ENCODE measurements at places on chromosomes 2 and 18. TPM values are rescaled to one million over a fixed set of nuclear protein-coding genes. Genes with fewer than 3 reads are reported as not detected.

DNA sequence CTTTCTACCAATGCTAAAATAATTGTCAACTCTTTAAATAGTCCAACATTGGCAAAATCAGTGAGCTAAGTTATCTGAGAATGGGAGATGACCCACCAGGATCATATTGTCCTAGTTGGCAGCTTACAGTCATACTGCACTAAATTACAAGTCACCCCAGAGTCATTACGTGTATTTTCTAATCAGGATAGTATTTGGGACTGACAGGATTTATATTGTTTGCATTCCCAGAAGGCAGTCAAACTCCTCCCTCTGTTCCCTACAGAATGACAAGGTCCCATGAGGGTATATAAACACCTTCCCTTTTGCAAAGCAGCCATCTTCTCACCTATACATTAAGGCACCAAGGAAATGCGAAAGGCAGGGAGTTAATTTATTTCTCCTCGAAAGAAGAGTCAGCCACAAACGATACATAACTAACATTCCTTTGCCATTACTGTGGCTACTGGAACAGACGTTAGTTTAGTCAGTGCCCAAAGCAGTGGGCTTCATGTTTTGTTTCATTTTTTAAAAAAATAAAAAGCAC is 125.3 kb downstream of the ANTXR1 start:
- peak; percentile 88 for DNase-seq

DNA sequence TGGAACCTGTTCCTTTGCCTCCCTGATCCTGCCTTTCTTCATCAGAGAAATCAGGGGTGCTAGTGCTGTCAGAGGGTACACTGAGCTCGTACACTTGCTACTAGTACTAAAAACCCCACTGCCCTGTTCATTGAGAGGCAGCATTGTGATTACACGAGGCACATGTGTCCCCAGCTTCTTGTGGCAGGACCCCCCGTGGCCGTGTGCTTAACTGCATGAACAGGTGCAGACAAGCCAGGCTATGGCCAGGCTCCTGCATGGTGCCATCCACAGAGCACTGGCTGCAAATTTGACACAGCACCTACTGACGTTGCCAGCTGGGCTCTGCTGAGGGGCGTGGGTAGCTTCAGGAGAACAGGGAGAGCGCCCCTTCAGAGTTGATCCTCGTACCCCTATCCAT is 248.4 kb downstream of the GLI2 start:
- no peak for DNase-seq

DNA sequence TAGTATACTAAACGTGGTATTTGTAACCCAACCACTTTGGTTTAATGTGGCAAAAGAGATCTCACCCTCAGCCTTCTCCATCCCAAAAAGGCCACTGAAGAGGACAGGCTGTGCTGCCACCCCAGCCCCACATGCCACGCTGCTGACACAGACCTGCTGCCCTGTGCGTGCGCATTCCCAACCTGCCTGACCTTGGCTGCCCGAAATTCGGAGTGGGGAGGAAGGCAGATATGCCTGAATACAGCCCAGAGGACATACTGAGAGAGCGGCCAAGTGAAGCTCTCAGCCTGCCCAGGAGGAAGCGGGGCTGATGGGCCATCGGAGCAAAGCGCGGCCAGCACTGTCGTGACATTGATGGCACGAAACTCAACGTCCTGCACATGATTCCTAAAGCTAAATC is 70.0 kb downstream of the HDAC4 start:
- no peak for DNase-seq

GRCh38 chr2:23916727-23917405 is 10.1 kb downstream of the ATAD2B start:
- no peak for DNase-seq

- no peak for DNase-seq
Measured at GRCh38 chr2:43481927-43482542, 113.8 kb downstream of the THADA start.

- DNase-seq, result peak; percentile 100
Measured at GRCh38 chr2:235605312-235606003, 111.6 kb downstream of the AGAP1 start.

- no peak for DNase-seq
Measured at GRCh38 chr2:64336171-64336570, 117.8 kb upstream of the LGALSL start.

DNA sequence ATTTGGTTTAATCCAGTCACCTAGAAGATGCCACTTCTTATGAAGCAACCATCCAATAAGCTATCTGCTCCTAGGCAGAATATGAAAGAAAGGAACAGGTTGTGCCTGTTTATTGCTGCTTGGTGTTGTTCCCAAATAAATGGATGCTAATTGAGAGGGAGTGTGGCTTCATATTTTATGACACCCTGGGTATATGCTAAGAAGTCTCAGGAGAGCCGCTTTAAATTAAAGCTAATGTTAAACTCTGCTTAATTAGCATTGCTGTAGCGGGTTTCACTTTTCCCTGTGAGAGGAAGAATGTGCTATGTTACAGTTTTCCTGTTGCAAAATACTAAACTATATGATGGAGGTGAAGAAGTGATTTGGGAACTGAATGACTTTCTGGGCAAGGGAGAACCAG is 48.7 kb upstream of the TANK start:
- no peak for DNase-seq

DNA sequence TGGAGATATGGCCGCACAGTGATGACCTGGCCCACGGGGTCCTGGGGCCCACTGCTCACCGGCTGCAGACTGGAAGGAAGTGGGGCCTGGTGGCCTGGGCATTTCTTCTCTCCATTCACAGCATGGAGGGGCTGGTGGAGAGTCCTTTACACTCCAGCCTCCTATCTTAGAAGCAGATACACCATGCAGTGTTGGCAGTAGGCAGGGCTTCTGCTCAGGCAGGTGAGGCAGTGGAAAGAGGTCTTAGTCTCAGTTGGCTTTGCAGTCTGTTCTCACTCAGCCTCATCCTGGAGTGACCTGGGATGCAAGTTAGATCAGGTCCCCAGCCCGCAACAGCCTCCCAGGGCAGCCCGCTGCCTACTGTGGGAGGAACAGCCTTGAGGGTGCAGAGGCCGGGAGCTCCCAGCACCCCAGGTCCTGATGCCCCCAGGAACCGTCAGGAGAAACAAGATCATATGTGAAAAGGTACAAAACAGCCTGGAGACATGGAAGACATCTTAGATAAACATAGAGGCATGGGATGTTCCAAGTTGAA is 45.8 kb upstream of the OTOS start:
- DNase-seq, result no peak

- no peak for DNase-seq
Measured at GRCh38 chr2:46448111-46448510, 31.3 kb upstream of the TMEM247 start.

- peak; percentile 31 for DNase-seq
Measured at GRCh38 chr2:30356071-30356470, 91.0 kb upstream of the LCLAT1 start.

DNA sequence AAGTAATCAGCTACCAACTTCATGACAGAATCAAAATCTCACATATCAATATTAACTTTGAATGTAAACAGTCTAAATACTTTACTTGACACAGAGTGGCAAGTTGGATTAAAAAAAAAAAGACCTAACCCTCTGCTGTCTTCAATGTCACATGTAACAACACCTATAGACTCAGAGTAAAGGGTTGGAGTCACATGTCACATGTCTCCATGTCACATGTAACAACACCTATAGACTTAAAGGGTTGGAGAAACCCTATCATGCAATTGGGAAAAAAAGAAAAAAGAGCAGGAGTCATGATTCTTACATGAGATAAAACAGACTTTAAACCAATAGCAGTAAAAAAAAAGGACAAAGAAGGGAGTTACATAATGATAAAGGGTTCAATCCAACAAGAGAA is 665.3 kb upstream of the LRRTM1 start:
- no peak for DNase-seq

DNA sequence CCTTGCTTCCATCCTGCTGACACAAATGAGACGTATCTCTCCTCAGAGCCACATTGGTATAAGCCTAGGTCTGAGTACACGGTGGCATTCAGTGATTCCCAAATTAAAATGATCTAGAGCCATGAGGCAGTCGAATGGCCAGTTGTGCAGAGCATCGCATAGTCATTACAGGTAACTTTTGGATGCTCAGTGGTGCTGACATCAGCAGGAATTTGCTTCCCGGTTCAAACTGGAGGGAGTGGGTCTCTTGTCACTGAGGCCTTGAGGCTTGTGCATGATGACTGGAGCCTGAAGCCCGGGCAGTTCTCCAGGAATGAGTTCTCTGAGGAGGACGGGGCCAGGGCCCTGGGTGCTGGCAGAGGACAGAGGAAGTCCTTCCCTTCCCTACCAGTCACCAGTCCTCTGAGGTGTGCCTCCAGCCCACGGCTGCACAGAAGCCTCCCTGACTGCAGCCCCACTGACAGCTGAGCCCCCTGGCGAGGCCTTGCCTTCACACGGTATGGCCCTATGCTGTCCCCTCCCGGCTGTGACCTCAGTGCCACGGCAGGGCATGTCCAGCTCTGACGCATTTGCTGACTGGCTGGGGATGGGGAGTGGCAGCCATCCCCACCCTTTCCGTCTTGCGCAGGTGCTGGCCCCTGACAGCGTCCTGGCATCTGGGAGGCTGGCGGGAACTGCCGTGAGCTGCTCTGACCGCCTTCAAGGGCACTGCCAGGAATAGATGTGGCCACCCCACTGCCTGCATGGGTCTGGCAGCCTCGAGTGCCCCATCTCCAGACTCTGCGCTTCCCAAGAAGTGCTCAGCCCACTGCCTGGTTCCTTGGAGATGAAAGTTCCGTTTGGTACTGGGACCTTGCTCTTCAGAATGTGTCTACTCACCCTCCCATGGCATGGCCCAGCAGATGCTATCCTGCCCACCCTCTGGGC is 117.4 kb downstream of the CELF4 start:
- DNase-seq, result no peak

DNA sequence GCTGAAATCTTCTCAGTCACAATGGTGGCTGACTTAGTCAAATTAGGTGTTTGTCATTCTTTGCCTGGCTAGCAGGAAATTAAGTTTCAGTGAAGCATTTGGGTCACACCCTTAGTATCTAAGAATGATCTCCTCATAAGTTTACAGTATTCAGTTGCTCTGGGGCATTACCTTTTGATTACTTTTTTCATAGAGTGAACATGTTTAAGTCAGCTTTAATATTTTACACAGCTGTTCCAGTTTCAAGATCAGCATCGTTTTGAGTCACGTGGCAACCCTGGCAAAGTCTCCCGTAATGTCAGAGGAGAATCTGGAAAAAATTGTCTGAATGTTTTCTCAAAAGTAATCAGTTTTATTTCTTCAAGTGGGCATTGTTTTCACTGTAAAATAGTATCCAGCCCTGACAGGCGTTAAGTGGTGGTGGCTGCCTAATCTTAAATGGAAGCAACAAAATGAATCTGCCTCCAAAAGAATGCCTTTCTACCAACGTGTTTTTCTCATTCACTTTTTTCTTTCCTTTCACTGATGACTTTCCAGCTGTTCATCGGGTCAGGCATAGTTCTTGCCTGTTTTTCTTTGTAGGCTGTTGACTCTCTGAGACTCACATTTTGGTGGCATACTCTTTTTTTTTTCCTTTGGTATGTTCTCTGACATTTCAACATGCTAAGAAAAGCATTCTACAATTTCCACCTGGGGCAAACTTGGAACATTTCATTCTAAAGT is 319.6 kb upstream of the TCF4 start:
- DNase-seq, result peak; percentile 39

DNA sequence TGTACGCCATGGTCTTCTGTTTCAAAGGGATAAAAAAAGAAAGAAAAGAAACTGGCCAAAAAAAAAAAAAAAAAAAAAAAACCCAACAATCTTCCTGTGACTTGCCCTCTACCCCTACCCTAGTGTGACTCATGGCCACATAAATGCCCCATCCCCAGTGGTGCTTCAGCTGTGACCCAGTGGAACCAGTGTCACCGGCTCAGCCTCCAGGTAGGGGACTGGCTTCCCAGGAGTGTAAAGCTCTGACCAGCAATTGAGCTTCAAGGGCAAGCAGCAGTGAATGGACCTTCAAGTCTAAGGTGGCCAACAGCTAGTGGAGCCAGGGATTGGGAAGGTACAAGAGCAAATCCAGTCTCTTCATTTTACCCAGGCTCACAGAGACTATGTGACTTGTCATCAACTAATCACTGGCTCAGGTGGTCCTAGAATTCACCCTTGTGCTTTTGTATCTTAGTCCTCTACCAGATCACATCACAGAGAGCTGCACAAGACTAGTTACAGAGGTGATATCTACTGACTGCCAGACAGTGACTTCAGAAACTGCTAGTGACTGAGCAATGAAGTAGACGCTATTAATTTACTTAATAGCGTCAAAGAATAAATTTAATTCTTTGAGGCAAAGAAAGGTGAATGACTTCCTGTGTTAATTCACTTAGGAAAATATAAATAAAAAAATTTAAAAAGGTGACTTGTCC is 1.3 kb upstream of the TGFBRAP1 start:
- no peak for DNase-seq

DNA sequence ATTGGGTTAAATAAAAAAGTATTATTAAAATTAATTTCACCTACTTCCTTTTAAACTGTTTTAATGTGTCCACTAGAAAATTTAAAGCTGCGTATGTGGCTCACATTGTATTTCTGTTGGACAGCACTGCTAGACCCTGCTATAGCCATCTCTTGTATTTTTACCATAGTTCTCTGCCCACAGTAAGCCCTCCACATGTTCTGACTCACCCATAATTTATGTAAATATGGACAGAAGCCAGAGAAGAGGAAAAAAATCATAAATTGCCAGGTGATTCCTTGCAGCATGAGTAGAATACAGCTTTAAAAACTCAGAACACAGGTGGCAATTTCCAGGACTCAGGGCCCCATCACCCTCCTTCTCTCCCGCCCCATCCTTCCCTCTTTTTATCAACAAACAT is 142.4 kb upstream of the MEX3C start:
- DNase-seq, result no peak

GRCh38 chr2:98771721-98772524 is 41.0 kb upstream of the MGAT4A start:
- DNase-seq, result no peak

DNA sequence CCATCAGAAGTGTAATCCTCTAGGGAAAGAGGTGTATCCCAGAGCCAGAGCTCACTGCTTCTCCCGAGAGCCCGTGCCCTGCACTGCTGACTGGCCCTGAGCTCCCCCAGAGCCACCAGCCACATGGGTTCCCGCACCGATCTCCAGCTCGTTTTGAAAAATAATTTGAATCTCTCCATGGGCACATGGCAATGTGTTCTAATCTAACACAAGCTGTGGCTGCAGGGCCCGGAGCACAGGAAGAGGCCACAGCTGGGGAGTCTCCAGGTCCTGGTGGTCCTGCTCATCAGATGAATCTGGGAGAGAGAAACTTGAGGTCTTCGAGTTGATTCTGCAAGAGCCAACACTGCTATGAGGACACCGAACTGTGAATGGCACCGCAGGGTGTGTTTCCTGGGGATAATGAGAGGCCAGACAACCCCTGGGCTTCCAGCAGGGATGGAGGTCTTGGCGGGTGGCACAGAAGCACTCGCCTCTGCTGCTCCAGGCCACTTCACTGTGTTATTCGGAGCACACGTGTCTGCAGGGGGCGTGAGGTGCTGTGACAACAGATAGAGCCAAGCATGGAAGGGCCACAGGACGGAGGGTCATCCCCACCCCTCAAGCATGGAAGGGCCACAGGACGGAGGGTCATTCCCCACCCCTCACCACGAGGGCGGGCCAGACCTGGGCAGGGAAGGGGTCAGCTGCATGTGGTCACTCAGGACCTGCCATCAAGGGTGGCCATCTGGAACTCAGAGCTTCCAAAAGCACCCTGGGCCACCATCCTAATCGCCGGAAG is 196.8 kb downstream of the NDUFA10 start:
- DNase-seq, result no peak

Gene MAB21L4
- total RNA-seq, result not detected

Gene SMARCAL1
- 10.9 TPM for total RNA-seq

Gene CABLES1
- total RNA-seq, result 8.9 TPM

Gene CYS1
- 7.1 TPM for total RNA-seq

Gene INPP5D
- total RNA-seq, result not detected

Gene RNF181
- 178 TPM for total RNA-seq

Gene CNPPD1
- total RNA-seq, result 35.2 TPM

All from GM23248 (cell line).